ENCODE measurements at places on chromosomes 1 and 21.

- no peak for DNase-seq
Observed at GRCh38 chr1:80417671-80418070, 1383.1 kb upstream of the ADGRL2 start.

DNA sequence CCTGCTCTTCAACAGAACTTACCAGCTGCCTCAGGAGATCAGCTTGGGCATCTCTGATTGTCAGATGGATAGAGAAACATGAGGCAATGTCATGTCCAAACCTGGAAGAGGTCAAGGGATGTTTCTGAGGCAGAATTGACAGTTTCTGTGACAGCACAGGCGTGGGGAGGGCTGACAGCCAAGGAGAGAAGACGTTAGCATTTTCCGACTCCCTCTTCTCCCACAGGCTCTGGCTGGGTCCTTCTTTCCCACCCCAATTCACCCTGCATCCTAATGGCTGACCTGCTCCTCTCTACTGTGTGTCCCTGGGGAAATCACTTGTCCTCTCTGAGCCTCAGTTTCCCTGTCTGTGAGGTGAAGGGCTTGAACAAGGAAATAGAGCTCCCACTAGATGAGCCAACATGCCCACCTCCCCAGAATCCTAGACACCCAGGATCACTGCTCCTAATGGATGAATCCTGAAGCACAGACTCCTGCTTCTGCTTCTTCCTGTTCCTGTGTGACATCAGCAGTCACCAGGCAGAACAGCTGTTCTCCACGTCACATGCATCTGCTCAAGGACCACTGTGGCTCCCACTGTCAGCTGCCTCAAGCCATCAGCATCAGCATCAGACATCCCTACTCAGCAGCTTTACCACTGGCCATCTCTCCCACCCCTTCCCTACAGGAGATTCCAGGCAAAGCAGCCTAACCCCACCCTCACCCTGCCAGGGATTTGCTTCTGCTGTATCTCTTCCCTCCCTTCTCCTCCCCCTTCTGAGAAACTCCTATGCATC lies 408.0 kb downstream of the MATN1 start:
- DNase-seq, result no peak

DNA sequence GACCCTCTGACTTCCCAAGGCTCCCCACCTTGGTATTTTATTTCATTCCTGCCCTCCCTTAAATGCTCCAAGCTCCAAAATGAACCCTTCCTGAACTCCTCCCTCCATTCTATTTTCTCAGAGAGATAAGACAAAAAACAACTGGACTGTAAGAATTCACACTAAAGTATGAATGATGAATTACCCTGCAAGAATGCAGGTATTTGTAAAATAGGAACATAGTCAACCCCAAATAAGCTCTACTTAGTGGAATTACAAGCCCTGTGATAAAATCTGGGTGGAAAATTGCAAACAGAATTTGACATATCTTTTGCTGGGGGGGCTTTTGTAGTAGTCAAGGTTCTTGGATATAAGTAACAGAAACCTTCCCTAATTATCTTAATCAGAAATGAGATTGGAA lies 67.8 kb upstream of the GJA8 start:
- no peak for DNase-seq

GRCh38 chr1:229792012-229792975 lies 166.2 kb downstream of the URB2 start:
- no peak for DNase-seq

DNA sequence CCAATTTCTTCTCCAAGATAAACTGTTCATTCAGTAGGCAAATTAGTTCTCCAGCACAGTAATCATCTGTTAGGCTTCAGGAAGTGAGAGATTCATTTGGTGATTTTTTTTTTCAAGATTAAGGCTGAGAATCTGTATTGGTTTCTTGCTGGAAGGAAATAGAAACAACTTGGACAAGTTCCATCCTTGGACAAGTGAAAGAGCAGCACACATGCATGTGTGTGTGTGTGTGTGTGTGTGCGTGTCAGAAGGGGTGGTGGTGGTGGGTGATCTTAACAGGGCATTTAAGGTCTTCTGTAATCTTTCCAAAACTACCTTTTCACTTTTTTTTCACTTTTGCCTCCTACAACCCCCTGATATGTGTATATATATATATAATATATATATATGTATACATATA lies 15.9 kb upstream of the SUCO start:
- DNase-seq, result no peak

DNA sequence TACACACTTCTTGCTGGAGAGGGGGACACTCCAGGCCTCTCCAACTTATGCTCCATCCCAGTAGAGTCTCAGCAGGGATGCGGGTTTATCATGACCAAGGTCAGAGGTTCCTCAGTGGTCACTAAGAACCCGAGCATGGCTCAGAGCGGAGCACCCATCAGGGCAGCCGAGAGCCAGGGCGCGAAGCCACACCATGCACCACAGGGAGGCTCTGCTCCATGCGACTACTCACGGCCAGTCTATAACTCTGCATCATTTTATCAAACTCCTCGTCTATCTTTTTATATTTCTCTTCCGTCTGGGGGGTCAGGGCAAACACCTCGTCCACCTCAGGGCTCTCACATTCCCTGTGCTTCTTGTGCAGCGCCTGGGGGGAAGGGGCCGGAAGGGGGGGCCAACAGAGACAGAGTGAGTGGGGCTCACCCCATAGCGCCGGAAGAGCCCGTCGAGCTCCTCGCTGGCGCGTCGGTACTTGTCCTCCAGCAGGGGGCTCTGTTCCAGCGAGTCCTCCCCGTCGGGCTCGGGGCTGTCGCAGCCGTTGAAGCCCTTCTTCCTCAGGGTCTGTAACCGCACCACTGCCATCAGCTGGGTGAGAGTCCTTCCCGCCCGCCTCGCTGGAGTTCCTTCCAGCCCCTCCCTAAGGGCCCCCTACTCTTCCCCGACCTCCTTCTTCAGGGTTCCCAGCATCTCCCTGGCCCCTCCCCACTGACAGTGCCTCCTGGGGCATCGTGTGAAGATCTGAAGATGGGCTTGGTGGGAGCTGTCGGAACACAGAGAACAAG lies 20.0 kb downstream of the MEF2D start:
- DNase-seq, result peak; percentile 87

GRCh38 chr21:34702341-34703170 lies 33.8 kb downstream of the CLIC6 start:
- no peak for DNase-seq

DNA sequence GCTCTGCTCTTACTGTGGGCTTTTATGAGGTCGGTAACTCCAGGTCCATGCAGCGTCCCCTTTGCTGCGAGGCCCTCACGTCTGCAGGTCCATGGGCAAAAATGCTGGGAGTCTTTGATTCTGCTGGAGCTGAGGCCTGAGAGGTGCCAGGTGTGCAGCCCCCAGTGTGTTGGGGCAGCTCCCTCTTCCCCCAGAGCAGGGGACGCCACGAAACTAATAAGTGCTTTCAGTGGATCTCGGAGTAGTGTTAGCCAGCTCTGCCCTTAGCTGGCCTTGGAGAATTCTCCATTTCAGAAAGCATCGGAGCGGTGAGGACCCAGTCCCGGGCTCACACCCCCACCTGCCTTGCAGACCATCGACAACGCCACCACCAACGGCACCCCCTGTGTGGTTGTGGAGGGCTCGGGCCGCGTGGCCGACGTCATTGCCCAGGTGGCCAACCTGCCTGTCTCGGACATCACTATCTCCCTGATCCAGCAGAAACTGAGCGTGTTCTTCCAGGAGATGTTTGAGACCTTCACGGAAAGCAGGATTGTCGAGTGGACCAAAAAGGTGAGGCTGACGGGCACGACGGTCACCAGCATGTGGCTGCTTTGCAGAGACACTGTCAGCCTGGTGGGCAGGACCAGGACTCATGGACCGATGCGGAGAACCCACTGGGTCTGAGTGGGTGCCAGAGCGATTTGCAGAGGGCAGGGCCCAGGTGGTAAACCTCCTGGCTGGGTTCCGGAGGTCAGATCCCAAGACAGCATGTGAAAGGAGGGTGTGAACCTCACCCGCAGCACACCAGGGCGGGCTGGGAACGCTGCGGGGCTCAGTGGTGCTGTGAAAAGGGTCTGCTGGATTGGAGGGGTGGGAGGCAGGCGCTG lies 25.5 kb downstream of the TRPM2 start:
- DNase-seq, result no peak

DNA sequence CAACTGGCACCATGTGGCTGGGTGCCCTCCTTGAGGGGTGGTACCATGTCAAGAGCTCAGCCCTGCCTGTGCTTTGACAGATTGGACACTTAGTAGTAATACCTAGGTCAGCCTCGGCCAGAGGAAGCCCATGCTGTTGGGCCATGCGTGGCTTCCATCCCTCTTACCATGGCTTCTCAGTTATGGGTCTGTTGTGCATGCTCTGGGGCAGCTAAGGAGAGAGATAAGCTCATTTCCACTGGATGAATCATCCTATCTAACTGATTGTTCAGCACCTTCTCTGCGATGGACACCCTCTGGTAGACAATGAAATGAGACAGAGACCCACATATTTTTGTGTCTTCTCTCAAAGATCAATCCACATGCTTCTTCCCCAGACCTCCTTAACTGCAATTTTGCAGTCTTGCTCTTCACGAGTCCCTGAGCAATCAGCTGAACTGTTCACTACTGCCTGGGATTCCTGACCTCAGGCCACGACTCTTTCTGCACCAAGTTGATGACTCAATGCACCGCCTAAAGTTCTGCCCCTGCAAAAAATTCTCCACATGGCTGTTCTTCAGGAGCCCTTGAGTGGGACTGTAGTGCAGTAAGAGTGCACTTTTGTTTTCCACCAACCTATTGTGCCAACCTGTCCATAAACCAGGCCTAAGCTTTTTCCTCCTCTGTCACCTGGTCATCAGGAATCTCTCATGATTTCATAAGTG lies 6.9 kb upstream of the TRIM62 start:
- no peak for DNase-seq

GRCh38 chr1:19418503-19418971 lies 66.8 kb downstream of the CAPZB start:
- DNase-seq, result no peak

GRCh38 chr1:175735144-175735543 lies 8.3 kb downstream of the TNR start:
- DNase-seq, result no peak

- DNase-seq, result no peak
Observed at GRCh38 chr1:228011721-228012311, 5.0 kb downstream of the WNT3A start.

DNA sequence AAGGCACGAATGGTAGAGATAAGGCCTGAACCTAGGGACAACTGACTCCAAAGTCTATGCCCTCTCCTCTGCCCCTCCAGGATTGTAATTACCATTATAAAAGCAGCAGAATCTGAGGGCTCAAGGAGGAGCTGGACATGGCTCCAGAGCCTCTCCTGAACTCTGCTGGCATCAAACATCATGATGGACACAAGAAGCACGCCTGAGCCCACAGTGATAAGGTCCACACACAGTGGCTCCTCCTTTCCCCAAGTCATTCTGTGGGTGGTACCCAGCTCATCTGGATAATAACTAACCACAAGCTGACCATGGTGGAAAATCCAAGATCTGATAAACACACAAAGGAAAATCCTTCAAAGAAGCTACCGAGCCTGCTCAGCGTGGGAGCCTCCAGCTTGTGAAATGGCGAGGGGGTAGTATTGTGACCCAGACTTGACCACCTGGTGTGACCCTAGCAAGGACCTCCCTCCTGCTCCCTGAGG lies 85.2 kb downstream of the HIVEP3 start:
- DNase-seq, result no peak

- no peak for DNase-seq
Observed at GRCh38 chr1:183472488-183473216, at the start of gene SMG7. Gene SMG7, plus strand, starts transcription at chr1:183472499. Its CDS starts 122 bp downstream, at chr1:183472621.

DNA sequence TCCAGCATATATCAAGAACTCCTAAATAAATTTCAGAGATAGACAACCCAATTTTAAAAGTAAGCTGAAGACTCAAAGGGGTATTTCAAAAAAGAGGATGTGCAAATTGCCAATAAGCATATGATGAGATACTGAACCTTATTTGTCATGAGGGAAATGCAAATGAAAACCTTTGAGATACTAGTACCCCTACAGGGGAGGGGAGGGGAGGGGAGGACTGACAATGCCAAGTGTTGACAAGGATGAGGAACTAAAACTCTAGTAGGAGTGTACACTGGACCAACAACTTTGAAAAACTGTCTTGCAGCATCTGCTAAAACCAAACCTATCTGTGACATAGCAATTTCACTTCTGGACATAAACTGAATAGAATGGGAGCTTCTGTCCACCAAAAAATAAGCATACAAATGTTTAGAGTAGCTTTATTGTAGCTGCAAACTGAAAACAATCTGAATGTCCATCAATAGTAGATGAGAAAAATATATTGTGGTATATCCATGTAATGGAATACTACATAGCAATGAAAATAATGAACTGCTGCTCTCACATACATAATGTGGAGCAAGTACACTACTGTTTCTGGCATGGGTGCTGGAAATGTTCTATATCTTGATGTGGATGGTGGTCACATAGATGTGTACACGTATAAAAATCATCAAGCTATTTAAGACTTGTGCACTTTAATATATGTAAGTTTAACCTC lies 57.2 kb downstream of the CDK18 start:
- no peak for DNase-seq

- no peak for DNase-seq
Observed at GRCh38 chr1:45322486-45323040, 4.1 kb upstream of the HPDL start.

DNA sequence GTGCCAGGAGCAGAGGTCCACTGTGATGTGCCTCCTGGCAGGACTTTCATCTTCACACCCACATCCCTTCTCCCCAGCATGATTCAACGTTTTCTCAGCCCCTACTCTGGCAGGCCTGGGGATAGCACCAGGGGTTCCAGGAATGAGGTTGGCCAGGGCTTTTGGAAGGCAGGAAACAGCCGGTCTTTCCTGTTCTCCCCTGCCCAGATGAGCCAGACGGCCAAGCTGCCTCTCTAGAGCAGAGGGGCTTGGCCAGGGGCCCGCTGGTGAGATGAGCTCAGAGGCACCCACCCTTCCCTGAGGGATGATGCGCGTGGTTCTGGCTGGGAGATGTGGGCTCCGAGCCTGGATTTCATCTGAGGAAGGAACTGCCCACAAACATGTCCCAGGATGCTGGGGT lies 4.3 kb upstream of the MFAP2 start:
- peak; percentile 37 for DNase-seq

- DNase-seq, result no peak
Observed at GRCh38 chr1:211591980-211592493, 13.1 kb upstream of the SLC30A1 start.

GRCh38 chr1:12161662-12162458 lies 4.9 kb upstream of the TNFRSF1B start:
- no peak for DNase-seq

DNA sequence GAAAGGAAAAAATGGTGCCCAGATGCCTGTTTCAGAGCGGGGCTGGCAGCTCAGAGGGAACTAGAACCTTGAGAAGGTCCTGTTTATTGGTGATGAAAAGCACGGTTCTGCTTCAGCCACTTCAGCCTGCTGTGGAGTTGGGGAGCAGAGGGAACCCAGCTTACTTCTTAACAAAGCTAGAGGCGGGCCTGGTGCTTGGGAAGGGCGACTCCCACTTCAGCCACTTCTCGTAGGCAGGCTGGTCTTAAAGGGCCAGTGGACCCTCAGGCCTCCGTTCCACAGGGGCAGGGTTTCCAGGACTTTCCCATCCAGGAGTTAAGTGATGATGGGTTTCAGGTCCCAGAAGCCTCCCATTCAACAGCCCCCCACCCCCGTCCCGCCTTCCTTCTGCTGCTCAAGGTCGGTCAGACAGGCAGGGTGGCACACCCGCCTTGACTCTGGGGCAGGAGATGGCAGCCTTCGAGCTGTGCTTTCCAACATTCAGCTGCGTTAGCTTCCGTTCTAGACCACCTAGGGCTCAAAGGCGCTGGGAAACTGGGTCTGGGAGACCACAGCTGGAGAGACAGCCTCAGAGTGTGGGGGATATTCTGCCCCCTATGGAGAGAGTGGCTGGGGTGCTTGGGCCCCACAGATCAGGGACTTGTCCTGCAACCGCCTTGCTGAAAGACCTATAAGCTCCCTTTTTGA lies 3.4 kb downstream of the RUNX3 start:
- no peak for DNase-seq

- DNase-seq, result no peak
Observed at GRCh38 chr1:75797606-75798216, 1.0 kb downstream of the MSH4 start.
